Stimulated activated CD4-positive, alpha-beta T cell treated with anti-CD3 and anti-CD28 coated beads, Interleukin-15, amount 100 ng/mL, for 1 hour (primary cell): ENCODE measurements at places on chromosomes 7 and 10.
A peak's percentile ranks its signal among the peaks of the same experiment; 100 is the strongest.

- peak; percentile 50 for DNase-seq
Observed at GRCh38 chr10:102352066-102352715, 43.3 kb upstream of the NFKB2 start.

- DNase-seq, result no peak
Observed at GRCh38 chr10:128005858-128006257, 99.0 kb downstream of the PTPRE start.

DNA sequence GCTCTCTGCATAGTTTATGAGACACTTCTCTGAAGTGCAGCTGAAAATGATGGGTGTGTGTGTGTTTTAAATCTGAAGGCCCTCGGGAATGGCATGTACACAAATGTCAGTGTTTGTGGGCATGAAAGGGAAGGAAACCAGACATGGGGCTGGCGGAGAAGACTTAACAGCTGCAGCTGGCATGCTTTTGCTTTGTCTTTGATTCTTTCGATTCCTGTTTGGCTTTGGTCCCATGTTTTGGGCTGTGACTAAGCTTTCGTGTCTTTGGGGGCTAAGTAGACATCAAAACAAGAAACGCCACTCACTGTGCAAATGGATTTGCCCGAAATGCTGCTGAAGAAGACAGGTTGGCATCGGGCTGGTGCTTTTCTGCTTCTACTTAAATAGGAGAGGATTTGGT is 179.3 kb downstream of the PFKFB3 start:
- no peak for DNase-seq

GRCh38 chr10:60595852-60596251 is 182.4 kb upstream of the CDK1 start:
- DNase-seq, result no peak

GRCh38 chr10:110226543-110226925 is 19.1 kb downstream of the MXI1 start:
- DNase-seq, result peak; percentile 71

DNA sequence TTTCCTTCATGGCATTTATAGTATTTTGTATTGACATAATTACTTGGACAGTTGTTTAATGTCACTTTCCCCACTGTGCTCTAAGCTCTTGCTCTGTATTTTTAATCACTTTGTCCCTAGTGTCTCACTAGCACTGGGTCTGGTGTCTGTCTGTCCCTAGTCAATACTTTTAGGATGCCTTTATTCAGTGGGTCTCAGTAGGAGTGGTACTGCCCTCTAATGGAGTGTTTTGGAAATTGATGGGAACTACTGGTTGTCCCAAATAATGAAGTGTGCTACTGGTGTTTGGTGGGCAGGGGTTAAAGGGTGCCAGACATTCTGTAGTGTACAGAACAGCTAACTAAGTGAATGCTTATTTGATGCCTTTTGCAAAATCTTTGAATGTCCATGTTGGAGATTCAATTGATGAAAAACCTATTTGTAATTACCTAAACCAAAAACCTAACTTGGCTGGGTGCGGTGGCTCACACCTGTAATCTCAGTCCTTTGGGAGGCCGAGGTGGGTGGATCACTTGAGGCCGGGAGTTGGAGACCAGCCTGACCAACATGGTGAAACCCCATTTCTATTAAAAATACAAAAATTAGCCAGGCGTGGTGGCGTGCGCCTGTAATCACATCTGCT is 33.3 kb downstream of the CDK14 start:
- DNase-seq, result no peak

DNA sequence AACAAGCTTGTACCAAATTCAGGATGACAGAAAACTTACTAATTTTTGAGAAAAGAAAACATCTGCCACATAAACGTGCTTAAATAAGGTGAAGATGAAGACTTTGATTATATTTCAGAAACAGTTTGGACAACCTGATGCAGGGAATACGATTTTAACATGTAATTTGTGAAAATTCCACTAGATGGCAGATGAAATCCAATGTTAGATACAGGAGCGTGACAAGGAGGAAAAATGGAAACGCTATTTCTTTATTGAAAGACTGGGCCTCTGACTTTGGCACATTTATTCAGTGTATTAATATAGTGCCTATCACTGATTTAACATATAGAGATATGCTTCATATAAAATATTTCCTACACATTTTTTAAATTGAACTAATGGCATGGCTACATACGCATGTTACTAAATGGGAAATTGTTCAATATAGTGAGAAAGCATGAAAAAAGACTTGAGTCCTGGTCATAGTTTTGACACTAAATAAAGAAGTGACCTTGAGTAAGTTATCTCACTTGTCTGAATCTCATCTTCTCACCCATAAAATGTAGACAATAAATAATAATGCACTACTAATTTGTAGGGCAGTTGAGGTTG is 60.7 kb downstream of the CD36 start:
- DNase-seq, result no peak

GRCh38 chr10:72336259-72337038 is 18.3 kb downstream of the DNAJB12 start:
- no peak for DNase-seq

DNA sequence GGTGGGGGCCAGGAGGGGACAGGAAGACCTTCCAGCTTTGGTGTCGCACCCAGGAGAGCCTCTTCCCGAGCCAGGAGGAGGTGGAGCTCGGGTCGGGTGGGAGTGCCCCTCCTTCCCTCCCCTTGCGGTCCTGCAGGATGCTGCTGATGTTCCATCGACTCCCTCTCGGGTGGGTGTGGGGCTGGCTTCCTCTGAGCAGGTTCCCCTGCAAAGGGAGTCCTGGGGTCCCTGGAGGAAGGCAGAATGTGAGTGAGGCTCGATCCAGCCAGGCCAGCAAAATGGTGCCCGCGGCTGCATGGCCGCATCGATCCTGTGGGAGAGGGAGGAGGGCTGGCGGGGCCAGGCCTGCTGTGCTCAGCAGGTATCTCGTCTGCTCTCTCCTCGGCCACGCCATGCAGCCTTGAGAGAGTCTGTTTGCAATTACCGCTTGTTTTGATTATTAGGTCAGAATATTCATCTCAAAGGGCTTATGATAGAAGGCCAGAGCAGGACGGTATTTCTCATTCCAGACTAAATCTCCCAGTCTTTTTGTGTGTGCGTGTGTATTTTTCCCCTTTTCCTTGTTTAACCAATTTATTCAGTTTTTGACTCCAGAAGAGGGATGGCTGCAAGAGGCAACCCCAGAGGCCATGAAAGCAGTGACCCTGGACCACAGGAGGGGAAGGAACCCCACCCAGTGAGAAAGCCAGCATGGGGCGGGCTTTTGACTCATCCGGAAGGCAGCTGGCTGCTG is 137.3 kb upstream of the ZMIZ1 start:
- DNase-seq, result no peak

GRCh38 chr7:152602962-152603361 is 73.0 kb downstream of the XRCC2 start:
- no peak for DNase-seq

DNA sequence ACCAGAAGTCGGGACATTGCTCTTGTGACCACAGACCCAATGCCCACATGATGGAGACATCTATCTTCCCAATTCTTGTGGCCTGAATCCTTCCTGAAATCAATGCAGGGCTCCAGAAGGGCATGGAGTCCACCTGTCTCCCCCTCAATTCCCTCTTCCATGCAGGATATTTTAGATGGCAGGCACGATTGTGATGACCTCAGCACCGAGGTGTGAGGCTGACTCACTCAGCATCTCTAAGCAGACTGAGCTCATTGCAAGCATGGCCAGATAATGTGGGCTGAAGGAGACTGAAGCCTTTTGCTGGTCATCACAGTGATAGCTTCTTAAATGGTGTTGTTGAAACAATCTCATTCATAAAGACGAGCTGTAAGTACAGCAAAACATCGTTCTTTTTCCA is 374.9 kb upstream of the PODXL start:
- no peak for DNase-seq

DNA sequence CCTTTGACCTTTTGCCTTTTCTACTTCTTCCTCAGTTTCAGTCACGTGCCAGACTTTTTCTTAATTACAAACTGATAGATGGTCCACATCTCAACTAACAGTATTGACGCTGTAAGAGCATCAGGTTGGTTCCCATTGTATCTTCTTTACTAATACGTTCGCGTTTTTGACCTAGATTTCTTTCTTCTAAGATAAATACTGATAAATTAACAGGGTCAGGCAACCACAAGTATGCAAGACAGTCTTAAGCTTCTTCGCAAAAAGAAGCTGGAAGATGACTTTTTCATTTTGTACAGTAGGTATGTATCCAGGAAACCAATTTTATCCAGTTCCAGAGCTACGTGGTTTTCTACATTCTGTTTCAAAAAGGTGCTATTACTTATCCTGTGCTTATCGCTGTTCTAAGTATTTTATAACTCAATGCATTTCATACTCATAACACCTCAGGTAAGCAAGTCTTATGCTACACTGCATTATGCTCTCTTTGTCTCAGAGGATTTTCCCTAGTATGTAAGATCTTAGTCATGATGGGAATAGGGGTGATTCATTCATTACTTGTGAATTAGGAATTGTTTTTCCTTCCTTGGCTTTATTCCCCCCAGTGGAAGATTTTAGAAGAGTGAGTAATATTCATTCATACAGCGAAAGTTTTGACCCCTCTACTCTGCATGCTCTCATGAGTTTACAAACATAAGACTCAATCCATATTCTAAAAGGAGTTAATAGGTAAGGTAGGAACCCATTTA is 955 bp downstream of the DUS4L start:
- no peak for DNase-seq

- no peak for DNase-seq
Observed at GRCh38 chr7:46279290-46279689, 358.2 kb upstream of the IGFBP3 start.

DNA sequence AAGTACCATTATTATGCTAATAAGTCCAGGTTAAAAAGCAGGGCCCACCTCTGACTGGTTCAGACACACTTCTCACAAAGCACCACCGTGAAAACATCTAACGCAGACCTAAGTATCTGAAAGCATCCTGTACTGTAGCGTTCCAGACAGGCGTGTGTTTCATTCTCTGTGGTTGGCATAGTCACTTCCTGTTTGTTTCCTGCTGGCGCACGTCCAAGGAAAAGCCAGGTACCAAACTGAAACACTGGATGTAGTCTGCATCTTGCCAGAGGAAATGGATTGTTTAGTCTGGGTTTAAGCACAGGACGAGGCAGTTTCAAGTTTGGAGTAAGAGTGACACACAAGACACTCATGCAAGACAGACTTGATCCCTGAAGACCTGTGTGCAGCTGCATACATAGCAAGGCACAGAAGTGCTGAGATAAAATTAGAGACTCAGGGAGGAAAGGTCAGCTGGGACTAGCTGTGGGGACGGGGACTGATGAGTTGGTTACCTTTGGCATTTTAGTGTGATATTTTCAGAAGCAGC is 23.3 kb downstream of the BPGM start:
- peak; percentile 67 for DNase-seq

- DNase-seq, result no peak
Observed at GRCh38 chr10:2979306-2979705, 88.0 kb upstream of the PFKP start.

- no peak for DNase-seq
Observed at GRCh38 chr10:80599424-80599847, 61.7 kb downstream of the SH2D4B start.

DNA sequence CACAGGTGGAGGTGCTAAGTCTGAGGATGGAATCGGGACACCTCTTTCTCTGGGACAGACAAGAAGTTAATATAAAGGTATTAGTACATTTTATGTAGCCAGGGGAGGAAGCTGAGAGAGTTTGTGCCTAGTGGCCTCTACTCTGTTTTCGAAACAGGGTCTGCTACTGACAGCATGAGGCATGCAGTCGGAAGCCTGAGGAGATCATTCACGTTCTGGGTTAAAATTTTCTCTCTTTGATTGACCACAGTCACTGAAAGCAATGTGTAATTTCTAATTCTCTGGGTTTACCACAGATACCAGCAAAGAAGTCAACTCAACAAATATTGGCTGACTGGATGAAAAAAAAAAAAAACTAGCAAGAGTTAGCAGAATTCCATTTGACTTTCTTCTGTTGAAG is 53.3 kb upstream of the KCTD7 start:
- DNase-seq, result no peak

DNA sequence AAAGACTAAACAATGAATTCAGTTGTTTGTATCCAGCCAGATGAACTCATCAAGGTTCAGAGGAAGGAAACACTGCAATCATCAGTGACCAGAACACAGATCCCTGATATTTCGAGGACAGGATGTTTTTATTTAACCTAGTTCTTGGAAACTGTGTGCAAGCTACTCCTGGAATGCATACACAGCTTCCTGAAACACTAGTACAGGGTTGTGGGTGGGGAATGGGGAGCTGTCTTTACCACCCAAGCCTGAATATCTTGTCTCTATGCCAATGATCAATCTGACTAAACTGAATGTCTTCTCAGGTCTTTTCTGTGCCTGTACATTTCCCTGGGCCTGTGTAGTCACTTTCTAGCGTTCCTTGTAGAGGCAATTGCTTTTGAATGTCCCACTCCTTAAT is 374.6 kb downstream of the CALN1 start:
- DNase-seq, result no peak

DNA sequence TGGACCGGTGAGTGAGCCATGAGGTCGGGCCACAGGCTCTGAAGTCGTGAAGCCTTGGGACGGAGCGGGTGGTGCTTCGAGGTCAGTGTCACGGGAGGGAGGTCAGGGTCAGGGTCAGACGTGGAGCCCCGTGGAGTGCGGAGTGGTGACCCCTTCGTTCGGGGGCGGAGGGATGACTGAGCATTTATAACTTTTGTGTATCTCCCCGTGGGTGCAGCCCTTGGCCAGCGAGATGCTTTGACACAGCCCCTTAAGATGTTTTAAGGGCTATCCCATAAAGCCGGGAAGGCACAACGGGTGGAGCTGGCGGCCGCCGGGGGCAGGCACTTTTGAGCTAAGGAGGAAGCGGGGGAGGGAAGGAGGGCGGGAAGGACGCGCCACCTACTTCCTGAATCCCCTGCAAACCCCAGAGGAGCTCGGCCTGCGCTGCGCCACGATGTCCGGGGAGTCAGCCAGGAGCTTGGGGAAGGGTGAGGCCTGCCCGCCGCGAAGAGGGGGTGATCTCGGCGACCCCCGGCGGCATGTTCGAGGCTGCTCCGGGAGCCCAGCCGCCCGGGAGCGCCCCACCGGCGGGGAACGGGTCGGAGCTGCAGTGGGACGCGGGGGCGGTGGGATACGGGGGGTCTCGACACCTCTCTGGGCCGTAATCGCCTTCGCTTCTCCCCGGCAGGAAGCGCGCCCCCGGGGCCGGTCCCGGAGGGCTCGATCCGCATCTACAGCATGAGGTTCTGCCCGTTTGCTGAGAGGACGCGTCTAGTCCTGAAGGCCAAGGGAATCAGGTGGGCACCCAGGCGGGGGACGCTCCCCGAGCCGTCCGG is at the start of gene GSTO1:
TSS of gene GSTO1 (plus strand) at position 400 of the 818 bp plus-strand sequence. CDS start at position 437, 37 bp downstream.
- no peak for DNase-seq

DNA sequence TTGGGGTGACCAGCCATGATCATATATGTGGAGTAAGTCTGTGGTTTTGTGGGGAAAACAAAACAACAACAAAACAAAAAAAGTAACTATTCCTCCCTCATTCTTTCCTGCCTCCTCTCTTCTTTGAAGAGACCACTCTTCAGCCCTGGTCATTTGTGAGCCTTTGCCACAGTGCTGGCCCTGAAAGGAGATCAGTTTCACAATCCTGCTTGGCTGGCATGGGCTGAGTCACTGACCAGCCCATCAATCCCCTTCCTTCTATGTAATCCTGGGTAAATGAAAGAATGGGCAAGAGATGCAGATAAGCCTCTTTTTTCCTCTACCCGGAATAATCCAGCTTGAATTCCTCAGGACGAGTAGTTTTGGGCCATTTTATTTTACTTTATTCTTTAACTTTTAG is 13.6 kb downstream of the CSTF2T start:
- DNase-seq, result no peak
